ENCODE measurements at places on chromosomes 4 and X. TPM values are rescaled to one million over a fixed set of nuclear protein-coding genes. Genes with fewer than 3 reads are reported as not detected.

HSFX2 gene
- total RNA-seq, result not detected

CFI gene
- total RNA-seq, result 0.28 TPM

PCDH19 gene
- total RNA-seq, result not detected

NPY1R gene
- total RNA-seq, result under 0.01 TPM

MAGEA9 gene
- total RNA-seq, result not detected

CDKL5 gene
- 9.7 TPM for total RNA-seq

PAGE2B gene
- not detected for total RNA-seq

VCX2 gene
- total RNA-seq, result not detected
